Aorta (tissue), 5 donors: ENCODE measurements at places on chromosomes 7 and 10. TPM values are rescaled to one million over a fixed set of nuclear protein-coding genes. Genes with fewer than 3 reads are reported as not detected.

Gene CYP26A1
- polyA plus RNA-seq: not detected

Gene RET
- polyA plus RNA-seq: not detected

Gene NDUFB8
- 337 TPM for polyA plus RNA-seq

GRCh38 chr10:77188000-77188395 is 449.6 kb downstream of the KCNMA1 start:
- DNase-seq: no peak

GRCh38 chr7:963236-964078 is 9.0 kb upstream of the ADAP1 start:
- DNase-seq: peak; percentile 49

- no peak for DNase-seq
These were observed 245.6 kb upstream of the FERD3L start for GRCh38 chr7:19390795-19391194.

DNA sequence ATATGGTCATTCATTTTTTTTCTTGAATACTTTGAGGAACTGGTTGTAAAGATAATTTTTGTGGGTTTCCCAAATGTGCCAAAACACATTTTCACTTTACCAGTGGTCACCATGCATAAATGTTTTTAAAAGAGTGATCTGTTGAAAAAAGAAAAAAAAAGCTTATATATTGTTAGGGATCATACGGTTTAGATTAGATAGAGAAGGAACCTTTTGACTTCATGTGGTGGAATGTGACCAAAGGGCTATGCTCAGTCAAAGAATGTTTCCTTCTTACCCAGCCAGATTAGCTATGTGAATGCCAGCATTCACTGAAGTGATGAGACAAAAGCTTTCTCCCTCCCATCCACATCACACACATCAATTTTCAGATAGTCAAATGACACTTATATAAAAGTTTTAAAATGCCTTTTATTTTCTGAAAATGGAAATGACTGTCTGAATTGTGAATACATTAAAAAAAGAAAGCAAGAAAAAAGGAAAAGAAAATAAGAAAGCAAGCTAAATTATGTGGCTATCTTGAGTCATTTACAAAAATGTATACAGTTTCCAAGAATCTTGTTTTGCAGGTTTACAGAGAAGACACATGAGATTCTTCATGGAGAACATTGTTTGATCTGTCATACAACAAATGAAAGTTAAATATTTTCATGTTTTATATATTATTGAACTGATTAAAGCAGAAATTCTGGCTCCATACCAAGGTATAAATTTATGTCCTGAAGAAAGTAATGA is 8.6 kb upstream of the CPED1 start:
- DNase-seq: no peak

- DNase-seq: peak; percentile 30
These were observed 3.9 kb downstream of the GRID1 start for GRCh38 chr10:86362586-86363183.

DNA sequence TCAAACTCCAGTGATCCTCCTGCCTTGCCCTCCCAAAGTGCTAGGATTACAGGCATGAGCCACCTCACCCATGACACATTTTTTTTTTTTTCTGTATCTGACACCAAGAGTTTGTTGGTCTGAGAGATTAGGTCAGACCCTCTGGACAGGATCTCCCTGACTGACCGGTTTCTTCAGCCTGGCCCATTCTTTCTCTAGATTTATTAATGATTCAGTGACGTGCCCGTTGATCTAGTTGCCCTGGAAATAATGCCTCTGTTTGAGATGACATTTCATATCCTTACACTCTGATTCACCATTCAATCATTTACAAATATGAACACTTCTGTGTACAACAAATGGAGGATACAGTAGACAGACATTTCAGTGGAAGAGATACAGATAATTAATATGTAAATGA is 1.4 kb upstream of the ZNF212 start:
- no peak for DNase-seq

GRCh38 chr10:121250995-121251764 is 347.1 kb downstream of the FGFR2 start:
- no peak for DNase-seq

GRCh38 chr7:131071786-131072504 is 255.7 kb upstream of the MKLN1 start:
- no peak for DNase-seq
